ENCODE measurements at places on chromosomes 11 and 22.

GRCh38 chr22:35218079-35218478 is 39.2 kb upstream of the HMGXB4 start:
- DNase-seq: no peak

GRCh38 chr11:45616802-45617549 is 48.4 kb downstream of the CHST1 start:
- no peak for DNase-seq

DNA sequence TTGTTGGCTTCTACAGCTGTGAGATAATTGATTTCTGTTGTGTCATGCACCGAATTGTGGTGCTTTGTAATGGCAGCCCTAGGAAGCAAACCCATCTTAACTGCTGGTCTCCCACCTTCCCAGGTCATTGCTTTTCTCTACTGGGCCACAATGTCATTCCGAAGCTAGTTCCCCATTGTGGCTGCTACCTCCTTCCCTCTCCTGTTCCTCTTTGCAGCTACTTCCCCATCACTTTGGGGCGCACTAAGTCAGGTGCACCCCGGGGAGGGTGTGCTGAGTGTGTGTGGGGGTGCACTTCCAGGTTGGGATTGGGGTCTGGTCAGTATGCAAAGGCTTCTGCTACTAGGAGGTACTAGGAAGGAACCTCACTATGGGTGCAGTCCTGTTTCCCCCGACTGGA is 109.3 kb downstream of the ST3GAL4 start:
- DNase-seq: no peak

DNA sequence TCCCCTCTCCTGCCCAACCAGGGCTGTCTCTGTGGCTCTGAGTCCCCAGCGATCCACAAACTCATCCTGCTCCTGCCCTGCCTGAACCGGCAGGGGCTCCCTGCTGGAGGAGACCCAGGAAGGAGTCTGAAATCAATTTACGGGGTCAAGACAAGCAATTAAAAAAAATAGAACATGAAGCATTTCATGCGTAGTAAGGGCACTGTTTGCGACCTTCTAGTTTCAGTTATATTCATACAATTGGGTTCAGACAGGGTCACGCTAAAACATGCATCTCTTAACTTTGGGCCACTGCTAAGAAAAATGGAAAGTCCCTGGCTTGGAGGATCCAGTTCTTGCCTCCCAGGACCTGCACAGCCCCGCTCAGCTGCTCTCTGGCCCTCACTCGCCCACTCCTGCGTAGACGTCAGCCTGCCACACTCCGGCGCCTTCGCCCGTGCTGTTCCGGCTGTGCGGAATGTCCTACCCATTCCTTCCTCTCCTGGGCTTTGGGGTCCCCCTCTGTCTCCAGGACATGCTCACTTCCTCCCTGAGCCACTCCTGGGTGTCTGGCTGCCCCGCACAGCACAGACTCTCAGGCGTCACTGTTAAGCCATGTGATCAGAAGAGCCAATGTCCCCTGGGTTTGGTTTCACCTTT is 12.8 kb downstream of the NFAM1 start:
- peak; percentile 60 for DNase-seq

GRCh38 chr11:134074346-134074745 is 5.5 kb downstream of the JAM3 start:
- DNase-seq: no peak

DNA sequence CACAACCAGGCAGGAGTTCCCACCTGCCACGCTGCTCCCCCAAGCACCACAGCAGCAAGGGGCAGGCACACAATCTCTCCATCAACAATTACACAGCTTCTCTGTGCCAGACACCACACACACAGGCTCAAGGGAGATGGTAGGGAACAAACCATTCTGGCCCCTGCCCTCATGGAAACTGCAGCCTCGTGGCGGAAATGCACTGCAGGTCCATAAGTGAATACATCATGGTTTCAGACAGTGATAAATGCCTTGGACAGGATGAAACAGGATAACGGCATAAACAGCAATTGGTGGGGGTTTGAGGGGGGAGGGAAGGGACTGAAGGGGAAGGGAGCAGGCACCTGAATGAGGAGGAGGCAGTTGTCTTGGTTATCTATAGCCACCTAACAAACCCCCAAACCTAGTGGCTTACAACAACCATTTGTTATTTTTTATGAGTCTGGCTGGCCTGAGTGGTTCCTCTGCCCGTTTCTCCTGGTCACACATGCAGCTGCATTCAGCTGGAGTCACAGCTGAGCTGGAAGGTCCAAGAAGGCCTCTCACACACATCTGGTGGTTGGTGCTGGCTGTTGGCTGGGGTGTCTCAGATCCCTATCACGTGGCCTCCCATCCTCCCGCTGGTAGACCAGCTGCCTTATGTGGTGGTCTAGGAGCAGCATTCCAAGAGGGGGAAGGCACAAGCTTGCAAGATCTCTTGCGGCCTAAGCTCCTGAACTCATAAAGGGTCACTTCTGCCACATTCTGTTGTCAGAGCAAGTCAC is 15.0 kb upstream of the YWHAH start:
- DNase-seq: no peak

DNA sequence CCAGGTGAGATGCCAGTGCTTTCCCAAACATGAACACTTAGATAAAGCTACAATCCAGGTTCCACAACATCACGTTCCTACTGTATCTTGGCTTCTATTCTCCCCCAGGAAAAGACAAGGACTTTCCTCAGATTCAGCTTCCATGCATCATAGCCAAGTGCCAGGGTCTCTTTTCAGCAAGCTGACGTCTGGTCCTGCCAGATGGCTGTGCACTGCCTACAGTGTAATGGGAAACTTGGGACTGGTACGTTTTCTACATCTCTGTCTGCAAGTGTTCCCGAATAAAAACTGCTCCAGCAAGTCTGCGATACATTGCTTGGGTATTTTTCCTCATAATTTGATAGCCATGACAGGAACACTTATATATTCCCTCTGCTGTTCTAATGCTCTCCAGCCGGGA is 412.5 kb downstream of the FAM181B start:
- no peak for DNase-seq

DNA sequence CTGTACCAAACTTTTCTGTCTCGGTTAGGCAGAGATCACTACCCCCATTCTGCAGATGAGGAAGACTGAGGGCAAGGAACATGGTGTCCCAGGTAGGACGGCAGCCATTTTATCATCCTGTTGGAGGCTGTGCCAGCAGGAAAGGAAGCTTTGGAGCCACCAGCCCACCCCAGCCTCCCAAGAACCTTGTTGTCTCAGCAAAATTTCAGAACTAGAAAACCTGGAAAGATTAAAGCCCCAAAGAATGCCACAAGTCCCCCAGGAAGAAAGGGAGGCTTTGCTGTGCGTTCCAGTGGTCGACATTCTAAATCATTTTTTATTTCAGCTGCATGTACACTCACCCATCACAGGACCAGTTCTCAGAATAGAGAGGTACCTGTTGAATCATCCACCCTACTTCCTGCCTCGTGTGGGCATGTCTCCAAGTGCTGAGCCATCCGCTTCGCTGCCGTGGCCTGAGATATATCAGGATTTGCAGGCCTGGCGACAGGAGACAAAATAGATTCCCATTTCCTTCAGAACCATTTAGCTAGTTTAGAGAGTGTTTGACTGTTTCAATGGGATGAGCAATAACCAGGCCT is 13.0 kb upstream of the EIF3D start:
- no peak for DNase-seq

DNA sequence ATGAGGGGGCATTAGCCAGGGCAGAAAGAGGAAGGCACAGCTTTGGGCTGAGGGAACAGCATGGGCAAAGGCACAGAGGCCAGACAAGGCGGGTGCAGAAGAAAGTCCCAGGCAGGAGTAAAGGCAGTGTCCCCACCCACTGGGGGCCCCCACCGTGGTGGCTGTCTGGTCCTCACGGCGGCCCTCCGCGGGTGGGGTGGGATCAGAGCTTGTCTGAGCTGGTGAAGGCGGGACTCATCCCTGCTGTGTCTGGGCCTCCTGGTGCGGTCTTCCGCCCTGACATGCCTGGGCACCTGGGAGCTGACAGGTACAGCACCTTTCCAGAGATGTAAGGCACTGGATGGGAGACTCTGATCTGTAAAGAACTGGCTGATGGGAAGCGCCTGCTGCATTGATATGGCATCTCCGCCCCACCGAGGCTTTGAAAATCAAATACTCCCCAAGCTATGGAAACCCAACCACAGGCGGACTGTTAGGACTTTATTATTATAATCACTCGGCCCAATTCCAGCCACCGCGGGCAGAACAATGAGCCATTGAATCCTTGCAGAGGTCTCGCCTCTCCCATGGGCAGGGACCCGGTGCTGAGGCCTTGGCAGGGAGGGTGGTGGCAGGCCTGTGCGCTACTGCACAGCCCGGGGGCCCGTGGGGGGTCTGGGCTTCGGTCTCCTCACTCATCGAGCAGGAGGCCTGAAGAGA is 14.2 kb upstream of the GNB1L start:
- DNase-seq: no peak

DNA sequence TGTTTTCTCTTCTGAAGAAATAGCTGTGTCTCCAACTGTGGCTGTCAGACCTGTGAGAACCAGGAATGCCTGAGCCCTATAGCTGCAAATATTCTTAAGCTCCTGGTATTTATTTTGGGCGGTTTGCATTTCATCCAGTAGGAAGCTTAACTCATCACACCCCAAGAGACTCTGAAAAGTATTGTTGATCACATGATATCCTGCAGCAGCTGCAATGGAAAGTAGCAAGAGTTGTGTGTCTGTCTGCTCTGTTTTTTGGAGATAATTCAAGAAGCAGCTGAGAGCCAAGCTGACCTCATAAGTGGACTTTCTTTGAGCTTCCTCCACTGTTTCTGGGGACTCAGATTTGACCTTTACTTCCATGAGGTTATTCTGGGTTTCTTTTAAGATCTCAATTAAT is 36.4 kb upstream of the MRPL17 start:
- DNase-seq: no peak

- no peak for DNase-seq
Measured at GRCh38 chr11:120898568-120898967, 125.3 kb upstream of the TBCEL start.
